KG1 (cell line): ENCODE measurements at places on chromosomes 1 and 21.

DNA sequence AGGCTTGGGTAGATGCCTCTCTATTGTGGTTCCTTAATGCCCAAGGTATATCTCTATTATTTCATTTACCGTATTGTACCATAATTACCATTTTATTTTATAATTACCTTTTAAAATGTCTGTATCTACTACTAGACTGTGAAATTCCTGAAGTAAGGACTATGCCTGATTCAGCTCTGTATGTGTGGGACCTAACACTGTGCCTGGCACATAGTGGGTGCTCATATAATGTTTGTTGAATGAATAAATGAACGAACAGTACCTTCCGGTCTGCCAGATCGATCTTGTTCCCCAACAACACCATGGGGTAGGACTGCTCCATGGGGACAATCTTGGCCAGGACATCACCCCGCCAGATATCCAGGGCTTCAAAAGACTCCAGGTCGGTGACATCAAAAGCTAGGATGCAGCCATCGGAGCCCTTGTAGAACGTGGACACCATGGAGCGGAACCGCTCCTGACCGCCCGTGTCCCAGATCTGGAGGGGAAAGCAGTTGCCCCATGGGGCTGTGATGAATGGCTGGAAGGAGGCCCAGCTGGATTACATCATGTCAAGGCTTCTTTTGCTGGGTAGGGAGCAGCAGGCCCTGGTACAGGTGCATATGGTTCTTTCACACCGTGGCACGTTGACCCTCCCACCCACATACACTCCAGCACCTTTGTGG lies 10.8 kb downstream of the RAB7B start:
- no peak for DNase-seq

DNA sequence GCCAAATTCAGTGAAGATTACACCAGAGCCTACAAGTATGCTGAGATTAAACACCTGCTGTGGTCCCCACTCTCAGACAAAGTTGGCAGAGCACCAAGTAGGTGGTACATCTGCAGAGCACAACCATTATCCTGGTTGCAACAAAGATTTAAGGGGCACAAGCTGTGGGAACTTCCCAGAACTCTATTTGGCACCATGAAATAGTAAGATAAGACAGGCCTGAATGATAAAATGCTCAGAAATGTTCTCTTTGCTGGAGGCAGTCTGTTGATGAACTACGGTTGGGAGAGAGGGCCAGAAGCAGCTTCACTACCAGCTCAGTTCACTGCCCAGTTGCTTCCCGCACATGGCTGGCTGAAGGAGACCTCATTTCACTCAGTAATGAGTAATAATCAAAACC lies 19.9 kb downstream of the RPL5 start:
- no peak for DNase-seq

DNA sequence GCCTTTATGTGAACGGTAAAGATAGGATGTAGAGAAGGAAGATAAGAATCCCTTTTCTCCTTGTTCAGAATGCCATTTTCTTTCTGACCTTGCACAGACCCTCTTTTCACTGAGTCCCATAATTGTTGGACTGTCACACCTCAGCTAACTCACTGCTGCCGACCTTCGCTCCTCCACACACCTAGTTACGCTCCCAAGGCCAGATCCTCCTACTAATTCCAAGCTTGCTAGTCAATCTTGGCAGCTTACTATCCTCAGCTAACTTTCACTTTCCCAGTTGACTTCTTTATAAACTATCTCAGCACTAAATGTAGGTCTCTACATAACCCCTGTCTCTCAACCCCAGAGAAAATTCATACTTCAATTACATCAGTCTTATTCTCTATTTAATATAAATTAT lies 471.8 kb upstream of the PRMT6 start:
- DNase-seq, result no peak

DNA sequence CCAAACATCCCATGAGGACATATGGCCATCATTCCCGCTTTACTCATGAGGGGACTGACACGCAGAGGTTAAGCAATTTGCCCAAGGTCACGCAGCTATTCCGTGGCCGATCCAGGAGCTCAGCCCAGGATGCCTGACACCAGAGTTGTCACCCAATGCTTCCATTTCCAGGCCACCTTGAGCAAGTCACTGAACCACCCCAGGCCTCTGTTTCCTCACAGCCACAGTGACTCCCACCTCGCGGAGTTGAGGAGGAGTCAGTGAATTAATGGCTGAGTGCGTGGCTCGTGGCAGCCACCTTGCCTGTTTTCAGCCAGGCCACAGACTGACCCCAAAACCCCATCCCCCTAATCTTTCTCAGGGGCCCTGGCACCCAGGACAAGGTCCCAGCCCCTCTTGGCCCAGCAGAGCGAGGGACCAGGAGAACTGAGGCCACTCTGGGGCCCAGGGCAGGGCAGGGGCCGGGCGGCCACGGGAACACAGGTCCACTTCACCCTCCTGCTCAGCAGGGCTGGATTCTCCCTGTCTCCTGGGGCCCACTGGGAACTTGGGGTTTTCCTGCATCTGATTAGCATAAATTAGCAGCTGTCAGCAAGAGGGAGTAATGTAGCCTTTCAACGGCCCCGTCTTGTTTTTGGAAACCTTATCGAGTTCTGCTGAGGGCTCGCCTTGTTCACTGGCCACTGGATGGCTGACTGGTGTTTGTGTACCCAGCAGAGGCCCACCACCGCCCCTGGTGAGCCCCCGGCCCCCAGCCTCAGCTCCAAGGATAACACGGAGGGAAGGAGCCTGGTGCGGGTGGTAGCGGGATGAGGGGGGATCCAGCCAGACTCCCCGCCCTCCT lies 19.7 kb upstream of the LAPTM5 start:
- no peak for DNase-seq

GRCh38 chr1:52601991-52602855 lies at the start of gene GPX7:
TSS of gene GPX7 (plus strand) at chr1:52602371. CDS start at chr1:52602410, 39 bp downstream.
- DNase-seq, result peak; percentile 17

DNA sequence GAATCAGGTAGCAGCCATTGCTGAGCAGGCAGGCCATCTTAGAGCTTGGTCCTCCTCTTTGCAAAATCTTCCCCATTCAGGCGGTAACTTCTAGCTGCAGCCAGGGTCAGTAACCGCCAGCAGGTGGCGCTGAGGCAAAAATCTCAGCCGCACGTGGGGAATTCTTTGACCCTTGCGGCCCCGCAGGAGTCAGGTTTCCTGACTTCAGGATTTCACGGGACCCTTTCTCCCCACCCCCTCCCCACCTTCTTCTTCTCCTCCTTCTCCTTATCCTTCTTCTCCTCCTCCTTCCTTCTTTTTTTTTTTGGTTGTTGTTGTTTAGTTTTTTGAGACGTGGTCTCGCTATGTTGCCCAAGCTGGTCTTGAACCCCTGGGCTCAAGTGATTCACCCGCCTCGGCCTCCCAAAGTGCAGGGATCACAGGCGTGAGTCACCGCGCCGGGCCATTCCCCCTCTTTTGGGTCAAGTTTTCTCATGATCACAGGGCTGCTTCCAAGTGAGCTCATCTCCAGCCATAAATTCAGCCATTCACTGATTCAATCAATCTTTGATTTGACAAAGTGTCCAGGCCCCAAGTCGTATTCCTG lies 33.4 kb upstream of the TENT5B start:
- peak; percentile 41 for DNase-seq

DNA sequence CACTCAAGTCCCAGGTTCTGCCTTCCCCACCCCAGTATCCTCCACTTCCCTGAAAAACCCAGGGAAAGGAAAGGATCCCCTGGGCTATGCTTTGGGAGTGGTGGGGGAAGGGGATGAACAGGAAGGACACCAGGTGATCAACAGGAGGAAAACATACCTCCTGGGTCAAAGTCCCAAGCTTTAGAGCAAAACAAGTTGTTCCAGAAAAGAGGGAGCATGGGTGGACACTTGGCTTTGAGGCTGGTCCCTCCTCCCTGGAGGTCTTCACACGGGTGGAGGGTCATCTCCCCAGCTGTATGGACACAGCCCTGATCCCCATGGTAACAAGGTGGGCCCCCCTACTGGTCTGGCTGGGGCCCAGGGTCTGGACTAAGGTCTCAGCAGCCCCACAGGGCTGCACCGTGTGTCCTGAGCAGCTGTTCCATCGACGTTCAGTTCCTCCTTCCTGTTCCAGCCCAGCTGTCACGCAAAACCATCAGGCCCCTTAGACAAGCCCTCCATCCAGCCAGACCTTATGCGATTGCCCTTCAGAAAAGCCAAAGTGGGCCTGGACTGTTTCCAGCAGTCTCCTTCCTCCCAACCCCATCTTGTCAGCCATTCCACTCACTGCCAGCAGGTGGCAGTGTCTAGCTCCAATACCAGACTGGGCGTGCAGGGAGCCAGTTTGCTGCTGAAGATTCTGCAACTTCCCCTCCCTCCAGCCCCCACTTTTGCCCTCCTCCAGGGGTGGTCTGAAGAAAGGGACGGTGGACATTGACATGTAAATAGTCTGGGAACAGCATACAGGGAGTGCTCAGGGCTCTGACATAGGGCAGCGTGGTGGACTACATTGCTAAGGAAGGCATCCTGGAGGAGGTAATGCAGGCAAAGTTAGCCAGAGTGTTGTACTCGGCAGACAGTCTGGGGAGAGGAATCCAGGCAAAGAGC lies 2.9 kb upstream of the PDZK1IP1 start:
- peak; percentile 73 for DNase-seq

- no peak for DNase-seq
Measured at GRCh38 chr1:62349470-62350233, 30.4 kb upstream of the KANK4 start.

DNA sequence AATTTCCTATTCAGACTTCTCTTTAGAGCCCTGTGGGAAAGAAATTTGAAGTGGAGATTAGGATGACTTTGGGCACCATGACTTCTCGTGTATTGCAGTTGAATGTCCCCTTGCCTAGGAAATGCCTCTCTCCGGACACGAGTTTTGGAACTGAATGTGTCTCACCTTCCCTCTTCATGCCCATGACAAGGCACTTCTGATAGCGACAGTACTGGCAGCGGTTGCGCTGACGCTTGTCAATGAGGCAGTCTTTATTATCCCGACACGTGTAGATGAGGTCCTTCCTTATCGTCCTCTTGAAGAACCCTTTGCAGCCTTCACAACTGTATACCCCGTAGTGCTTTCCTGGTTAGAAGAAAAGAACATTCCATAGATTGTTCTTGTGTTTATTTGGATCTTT lies 28.1 kb downstream of the RXRG start:
- no peak for DNase-seq

- no peak for DNase-seq
Measured at GRCh38 chr1:224300346-224300745, 29.6 kb downstream of the NVL start.

DNA sequence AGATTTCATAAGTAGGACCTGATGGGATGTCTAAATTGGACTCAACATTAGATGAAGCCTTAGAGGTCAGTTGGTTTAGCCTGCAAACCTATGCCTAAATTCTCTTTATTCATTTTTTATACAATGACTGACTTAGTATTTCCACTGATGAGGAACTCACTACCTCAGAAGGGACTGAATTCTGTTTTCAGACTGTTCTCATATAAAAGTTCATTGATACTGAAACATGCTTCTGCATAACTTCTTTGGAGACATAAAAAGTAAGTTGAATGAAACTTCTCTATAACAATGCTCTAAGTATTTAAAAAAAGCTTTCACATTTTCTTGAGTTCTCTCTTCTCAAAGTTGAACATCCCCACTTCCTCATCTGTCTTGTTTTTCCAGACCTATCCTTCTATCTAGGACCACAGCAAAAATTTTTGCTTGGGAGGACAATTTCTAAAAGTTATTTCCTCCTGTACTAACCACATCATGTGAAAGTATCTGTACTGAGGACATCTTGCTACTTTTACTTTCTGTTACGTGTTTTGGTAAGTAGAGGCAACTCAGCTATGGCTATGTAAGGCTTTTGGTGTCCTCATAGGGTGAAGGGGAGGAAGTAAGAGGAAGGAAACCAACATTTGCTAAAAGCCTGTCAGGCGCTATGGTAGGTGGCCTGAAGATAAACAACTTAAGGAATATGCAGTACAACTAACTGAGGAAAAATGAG lies 64.1 kb downstream of the USP24 start:
- peak; percentile 18 for DNase-seq

GRCh38 chr1:20439282-20439681 lies 46.7 kb downstream of the CAMK2N1 start:
- no peak for DNase-seq

DNA sequence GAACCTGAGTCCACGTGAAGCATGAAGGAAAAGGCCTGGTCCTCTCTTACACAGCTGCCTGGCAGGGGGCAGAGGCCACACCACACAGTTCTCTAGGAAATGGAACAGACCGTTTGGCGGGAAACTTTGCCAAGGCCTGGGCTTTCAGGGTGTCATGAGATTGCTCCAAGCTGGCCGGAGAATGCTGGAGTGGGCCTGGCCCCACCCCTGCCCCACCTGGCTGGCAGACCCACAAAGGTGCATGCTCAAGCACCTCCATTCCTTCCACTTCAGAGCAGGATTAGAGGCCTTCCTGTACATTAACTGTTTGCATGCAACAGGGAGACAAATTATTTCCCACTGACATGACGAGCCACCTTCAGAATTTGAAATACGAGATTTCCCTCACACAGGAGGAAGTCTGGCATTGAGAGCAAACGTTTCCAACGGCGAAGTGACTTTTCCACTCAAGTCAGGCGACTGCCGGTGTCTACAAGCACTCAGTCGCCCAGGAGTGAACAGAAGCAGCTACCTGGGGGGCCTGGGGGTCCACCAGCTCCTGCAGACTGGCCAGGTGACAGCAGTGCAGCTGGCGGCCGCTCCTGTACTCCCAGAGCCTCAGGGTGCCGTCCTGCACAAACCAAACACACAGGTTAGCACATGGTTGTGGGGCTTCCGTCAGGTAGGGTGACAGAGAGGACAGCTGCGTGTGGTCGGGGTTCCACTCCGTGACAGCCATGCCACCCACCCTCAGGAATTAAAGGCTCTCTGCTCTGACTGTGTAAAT lies 24.0 kb downstream of the WDR4 start:
- no peak for DNase-seq

DNA sequence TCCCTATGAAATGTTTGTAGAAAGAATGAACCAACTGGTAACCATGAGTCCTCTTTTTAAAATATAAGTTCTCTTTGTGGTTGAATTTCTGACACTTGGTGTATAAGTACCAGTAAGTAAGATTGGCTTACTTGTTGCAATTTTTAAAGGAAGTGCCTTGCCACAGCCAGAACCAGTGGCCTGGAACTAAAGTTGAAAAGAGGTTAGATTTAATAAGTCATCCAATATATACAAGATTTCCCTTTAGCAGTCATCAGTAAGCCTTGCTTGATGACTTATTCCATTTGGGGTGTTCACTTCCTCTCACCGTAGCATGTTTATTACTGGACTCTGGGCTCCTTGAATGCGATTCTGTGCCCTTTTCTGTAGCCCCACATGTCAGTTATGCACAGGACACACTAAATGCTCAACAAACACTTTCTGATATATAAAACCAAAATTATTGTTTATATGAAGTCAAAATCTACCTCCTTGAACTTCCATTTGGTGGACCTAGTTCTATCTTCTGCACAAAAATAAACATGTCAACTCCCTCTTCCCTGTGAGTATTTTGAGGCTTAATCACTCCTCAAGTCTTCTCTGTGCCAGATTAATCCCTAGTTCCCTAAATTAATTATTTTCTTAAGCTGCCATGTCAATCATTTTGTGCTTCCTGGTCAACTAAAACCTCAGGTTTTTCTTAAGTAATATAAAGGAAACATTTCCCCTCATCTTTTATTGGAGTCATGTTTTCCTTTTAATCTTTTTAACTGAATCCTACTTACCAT lies 218.1 kb downstream of the ST6GALNAC3 start:
- DNase-seq, result no peak
